ENCODE measurements at places on chromosomes 6 and 20. TPM values are rescaled to one million over a fixed set of nuclear protein-coding genes. Genes with fewer than 3 reads are reported as not detected.

PLEKHG1 gene
- 3.3 TPM for total RNA-seq

DNA sequence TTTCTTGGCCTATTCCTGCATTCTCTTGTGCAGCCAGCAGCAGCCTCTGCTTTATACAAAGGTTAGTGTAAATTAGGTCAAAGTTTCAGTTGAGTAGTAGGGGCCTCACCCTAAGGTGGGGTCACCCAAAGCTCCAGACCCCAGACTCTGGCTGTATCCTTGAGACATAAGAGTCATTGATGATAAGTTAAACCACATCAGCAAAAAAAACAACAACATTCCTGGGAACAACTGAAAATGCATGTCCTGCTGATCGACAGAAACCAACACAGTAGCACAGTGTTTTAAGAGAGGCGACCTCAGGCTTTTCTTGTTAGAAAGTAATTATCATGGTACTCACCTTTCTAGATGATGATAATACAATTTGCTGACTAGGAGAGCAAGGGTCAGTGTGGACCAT, 52.6 kb downstream of the TFAP2A start:
- DNase-seq: no peak

DNA sequence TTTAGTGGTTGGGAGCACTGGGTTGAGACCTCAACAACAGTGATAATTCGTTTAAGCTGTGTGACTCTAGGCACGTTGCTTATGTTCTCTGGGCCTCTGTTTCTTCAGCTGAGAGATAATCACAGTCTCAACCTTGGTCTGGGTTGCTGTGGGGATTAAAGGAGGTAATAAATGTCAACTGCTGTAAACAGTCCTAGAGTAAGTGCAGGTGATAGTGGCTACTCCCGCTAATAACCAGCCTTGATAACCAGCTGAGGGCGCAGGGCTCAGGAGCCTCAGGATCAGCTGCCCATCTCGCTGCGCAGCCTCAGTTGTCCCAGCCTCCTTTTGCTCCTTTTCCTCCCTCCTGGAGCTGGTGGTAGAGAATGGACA, 58.0 kb downstream of the JARID2 start:
- no peak for DNase-seq

DNA sequence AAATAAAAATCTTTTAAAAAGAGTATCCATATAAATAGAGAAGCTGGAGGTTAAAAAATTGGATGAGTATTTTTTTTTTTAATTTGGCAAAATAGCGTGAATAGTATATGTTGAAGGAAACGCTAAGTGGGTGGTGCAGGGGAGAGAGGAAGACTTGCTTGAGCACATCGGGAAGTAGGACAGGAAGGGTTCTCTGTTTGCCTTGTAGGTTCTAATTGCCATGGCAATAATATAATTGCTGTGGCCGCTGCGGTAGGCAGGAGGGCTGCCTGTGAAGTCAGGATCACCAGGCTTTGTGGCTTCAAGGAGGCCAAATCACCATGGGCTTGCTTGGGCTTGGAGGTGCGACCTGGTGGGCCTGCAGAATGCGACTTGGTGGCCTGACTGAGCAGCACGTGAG, 35.1 kb downstream of the IGF2R start:
- DNase-seq: no peak

GRCh38 chr6:40912158-40912946, 126.7 kb downstream of the UNC5CL start:
- no peak for DNase-seq

- DNase-seq: no peak
These were observed 775.6 kb downstream of the PHF3 start for GRCh38 chr6:64411226-64411625.

- no peak for DNase-seq
These were observed at the start of gene SALL4 for GRCh38 chr20:51802170-51802751. Gene SALL4, minus strand, starts transcription at chr20:51802521. Its CDS starts 113 bp downstream, at chr20:51802408.

DNA sequence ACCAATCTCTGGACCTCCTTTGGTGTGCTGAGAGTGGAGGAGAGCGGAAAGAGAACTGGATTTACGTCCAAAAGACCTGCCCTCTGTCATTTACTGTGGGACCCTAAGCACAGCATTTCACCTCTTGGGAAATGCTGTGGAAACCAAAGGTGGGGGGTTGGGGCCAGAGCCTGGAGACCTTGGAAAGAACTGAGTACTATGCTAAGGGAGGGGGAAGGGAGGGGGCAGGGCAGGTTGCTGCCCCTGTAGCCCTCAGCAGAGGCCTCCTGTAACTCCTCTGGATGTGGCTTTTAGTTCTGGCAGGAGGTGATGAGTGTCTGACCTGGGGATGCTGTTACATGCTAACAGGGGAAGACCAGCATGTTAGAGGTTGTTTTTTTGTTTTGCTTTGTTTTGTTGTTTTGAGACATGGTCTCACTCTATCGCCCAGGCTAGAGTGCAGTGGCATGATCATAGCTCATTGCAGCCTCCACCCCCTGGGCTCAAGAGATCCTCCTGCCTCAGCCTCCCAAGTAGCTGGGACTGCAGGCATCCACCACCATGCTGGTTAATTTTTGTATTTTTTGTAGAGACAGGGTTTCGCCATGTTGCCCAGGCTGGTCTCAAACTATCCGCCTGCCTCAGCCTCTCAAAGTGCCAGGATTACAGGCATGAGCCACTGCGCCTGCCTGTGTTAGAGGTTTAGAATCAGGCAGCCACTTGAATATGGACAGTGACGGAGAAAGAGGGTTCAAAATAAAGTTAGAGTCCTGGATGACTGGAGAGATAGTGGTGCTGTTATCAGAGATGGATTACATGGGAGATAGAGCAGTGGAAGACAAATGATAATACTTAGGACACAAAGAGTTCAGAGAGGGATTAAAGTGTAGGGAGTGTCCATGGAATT, 18.4 kb upstream of the PARD6B start:
- no peak for DNase-seq

- no peak for DNase-seq
These were observed 4.1 kb downstream of the TRDN start for GRCh38 chr6:123632641-123633040.

OR2J2 gene
- not detected for total RNA-seq

- no peak for DNase-seq
These were observed 673.6 kb downstream of the CD109 start for GRCh38 chr6:74369556-74369993.

FNDC11 gene
- 0.13 TPM for total RNA-seq

HLA-DQA2 gene
- not detected for total RNA-seq

DNA sequence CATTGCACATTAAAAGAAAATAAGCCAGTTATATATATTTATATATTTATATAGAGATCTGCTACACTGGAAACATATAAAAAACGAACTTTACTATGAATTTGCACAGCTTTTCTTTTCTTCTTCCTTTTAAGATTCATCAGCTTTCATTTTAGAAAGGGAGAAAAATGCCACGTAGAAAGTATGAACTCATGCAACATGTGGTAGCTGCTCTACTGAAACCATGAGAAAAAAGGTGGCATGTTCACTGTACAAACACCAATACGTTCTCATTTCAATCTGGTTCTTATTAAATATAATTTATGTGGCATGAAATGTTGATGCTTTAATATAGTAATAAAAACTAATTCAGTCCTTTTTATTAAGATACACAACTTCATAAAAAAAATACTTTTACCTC, 68.8 kb upstream of the THEMIS start:
- no peak for DNase-seq

DNA sequence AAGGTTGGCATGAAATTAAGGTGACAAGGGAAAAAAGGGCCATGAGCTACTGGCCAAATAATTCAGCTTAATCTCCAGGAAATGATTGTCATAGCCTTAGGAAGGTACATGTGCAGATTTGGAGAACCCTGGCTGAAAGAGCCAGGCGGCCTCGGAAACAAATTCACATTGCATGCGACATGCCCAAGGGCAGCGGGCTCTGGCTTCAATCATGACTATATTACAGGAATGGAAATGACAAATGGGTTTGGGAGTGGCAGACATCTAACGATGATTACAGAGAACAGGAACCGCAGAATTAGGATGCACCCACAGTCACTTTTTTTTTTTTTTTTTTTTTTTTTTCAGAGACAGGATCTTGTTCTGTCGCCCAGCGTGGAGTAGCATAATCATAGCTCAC, 112.4 kb upstream of the SALL4 start:
- DNase-seq: no peak

DNA sequence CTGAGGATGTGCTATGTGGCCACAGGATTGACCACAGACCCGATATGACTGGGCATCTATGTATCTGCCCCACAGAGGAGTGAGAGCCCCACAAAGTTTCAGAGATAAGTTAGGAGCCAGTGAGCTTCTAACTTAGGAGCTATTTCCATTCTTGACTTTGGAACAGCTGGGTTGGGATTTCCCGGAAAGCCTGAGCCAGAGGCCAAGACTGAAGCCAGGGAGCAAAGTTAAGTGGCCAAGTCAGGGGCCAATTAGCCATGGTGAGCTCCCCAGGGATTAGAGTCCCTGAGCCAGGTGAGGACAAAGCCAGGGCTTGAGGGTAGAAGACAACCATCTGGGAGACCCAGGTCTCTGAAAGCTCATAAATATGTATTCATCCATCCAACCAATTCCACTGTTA, 143.6 kb downstream of the MAFB start:
- no peak for DNase-seq

DNA sequence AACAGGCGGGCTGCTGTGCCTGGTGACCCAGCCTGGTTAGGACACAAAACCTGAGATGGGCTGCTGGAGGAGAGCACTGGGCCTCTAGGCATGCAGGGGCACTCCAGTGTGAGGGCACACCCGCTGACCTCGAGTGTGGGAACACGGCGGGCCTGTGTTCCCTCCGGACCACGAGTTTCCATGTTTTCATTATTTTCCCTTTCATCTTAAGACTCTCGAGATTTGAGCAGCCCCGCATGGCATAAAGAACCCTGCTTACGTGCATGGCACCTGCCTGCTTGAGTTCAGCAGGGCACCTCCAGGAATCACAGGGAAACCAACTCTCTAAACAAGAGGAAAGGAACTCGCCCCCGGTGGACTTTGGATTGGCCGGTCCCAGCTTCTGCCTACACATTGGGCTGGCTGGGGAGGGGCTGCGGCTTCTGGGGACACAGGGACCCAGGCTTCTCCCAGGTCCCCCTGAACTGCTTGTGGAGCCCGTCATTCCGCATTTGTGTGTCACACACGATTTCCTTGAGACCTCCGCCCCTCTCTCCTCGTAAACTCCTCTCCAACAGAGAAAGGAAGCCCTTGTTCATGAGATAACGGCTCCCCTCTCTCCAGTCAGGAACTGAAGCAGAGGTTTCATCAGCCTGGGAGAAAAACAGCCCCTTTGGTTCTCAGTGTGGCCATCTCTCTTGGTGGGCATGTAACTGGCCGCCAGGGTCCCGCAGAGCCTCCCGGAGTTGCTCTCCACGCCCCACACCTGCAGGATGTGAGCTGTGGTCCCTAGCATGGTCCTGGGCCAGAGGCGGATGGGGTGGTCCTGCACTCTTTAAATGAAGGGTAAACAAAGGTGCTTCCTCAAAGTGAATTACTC, 181.8 kb downstream of the TTLL2 start:
- no peak for DNase-seq

- no peak for DNase-seq
These were observed 74.7 kb upstream of the TNFAIP3 start for GRCh38 chr6:137792160-137793033.

- no peak for DNase-seq
These were observed 30.0 kb downstream of the DZANK1 start for GRCh38 chr20:18436847-18437246.

GRCh38 chr6:170006900-170007467, 255.6 kb downstream of the ERMARD start:
- no peak for DNase-seq

DNA sequence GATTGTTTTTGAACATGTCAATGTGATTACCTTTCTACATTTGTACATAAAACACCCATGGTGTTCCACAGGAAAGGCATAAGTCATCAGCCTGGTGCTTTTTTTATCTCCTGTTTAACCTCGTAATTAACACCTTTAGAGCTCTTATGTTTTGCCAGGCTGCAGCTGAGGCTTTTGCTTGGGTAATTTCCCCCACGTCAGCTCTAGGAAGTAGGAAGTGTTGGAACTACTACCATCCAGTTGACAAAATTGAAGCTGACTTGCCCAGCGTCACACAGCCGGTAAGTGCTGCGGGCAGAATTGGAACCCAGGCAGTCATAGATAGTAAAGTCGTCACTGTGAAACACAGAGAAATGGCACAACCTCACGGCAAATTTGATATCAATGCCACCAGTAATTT, 86.6 kb upstream of the BMP2 start:
- DNase-seq: no peak

DNA sequence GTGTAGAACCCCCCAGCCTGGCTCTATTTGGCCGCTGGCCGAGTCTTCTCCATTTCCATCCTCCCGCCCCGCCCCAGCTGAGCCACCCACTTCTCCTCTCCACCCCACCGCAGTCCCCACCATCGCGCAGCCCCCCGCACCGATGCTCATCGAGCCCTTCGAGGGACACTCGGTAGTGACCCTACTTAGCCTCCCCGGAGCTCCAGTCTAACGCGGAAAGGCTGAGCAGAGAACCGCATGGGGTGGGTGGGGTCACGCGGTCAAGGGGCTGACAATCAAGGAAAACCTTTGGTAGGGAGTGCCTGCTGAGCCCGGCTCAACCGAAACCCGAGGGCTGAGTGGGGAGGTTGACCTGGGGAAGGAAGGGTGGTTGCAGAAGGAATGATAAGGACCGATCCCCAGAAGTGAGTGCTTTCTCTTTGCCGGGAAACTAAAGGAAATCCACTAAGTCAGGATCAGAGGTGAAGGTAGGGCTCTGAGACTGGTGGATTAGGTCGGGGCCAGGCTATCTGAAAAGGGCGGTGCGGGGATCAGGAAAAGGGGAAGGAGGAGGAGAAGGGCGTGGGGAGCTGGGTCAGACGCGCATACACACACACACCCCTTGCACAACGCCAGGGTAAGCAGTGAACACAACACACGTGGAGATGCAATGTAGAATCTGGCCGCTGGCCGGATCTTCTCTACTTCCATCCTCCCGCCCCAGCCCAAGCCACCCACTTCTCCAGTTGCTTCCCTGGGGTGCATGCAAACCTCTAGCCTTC, 49.8 kb downstream of the CPXM1 start:
- DNase-seq: no peak

MUC22 gene
- not detected for total RNA-seq

- no peak for DNase-seq
These were observed 670.9 kb downstream of the QKI start for GRCh38 chr6:164085091-164086075.

- DNase-seq: no peak
These were observed 3.0 kb downstream of the NR2E1 start for GRCh38 chr6:108168501-108169463.

FAM162B gene
- total RNA-seq: not detected

DNA sequence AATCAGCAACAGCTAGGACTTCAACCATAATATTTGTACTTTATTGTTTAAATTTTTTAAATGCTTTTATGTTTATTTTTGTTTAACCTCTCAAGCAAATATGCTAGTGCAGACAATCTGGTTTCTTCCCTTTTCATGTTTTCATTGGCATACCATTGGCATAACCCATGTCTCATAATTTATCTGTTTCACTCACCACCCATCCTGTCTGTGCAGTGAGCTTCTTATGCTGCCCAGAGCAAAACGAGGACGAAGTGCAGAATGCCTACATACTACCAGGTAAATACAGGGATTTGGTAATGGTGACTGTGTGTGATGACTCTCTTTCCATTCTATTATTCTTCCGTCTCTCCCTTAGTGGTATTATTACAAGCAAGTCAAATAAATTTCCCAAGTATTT, 361.4 kb upstream of the KCNQ5 start:
- no peak for DNase-seq

PHACTR1 gene
- 1.1 TPM for total RNA-seq

- DNase-seq: no peak
These were observed 15.1 kb downstream of the RALGAPA2 start for GRCh38 chr20:20697325-20697845.

TOX2 gene
- total RNA-seq: 0.87 TPM

KPNA5 gene
- 18.0 TPM for total RNA-seq
